LHCN-M2 (cell line): ENCODE measurements at places on chromosomes 1 and 21.

GRCh38 chr1:173661763-173662162 lies 7.9 kb downstream of the ANKRD45 start:
- DNase-seq = no peak

DNA sequence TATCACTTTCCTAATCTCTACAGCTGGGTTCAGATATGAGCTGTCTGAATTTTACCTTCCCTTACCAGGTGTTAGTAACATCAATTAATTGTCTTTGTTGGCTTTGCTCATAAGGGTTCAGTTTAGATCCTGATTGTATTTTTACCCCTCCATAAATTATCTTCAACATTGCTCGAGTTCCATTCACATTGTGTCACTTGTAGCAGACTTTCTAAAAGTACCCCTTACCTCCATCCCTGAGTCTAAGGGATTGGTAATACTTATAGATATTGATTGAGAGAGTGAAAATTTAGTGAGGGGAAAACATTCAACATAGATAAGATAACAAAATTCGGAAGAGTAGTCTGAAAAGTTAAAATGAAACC lies 7.3 kb downstream of the RASAL2 start:
- DNase-seq = no peak

- no peak for DNase-seq
Measured at GRCh38 chr1:186327331-186327730, 47.7 kb downstream of the TPR start.

DNA sequence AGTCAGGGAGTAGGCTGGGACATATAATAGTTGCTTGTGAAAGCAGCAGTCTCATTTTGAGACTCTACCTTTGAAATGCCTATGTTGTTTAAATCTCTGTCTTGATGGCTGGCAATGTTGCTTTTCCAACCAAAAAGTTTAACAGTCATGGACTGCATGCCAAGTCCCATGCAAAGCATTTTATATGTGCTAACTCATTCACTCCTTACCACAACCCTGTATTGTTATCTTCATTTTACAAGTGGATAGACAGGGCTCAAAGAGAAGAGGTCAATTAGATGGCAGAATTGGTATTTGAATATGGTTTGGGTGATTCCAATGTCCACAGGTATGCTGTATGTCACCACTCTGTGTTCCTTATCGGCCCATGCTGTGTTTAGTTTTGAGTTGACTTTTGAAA lies 331.4 kb upstream of the USP24 start:
- no peak for DNase-seq

GRCh38 chr1:67280696-67281095 lies 27.0 kb upstream of the IL12RB2 start:
- DNase-seq = no peak
